ELF-1 (cell line): ENCODE measurements at places on chromosomes 16 and 17.

DNA sequence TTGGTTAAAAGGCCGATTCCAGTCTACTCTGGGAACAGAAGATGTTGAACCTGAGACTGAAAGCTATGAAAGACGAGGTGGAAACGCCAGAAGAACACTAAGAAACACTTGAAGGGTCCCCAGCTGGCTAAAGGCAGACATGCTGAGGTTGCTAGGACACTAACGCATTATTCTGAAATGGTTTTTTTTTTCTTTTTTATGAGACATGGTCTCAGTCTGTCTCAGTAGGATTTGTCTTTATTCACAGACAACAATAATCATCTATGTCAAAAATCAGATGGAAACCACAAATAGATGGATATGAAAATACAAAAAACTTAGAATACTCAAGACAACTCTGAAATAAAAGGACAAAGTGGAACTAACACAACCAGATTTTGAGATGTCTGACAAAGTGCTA lies 35.0 kb upstream of the RASD1 start:
- no peak for DNase-seq

GRCh38 chr17:67558740-67559380 lies 158.9 kb upstream of the NOL11 start:
- no peak for DNase-seq

DNA sequence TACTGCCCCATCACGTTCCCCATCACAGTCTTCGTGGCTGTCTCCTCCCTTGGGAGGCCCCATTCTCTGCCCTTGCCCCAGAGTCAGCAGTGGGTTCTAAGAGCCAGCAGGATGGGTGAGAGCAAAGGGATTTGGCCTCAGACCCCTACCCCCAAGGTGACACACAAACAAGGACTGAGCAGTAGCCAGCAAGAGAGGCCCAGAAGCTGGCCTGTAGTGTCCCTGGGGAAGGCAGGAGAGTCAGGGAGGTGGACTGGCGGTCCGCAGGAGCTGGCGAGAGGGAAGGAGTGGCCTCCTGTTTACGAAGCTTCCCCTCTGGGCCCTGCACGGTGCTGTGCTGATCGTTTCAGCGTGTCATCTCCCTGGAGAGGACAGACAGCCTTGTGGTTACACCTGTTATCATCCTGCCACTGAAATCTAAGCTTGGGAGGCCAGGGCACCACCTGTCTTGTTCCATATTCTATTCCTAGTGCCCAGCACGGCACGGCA lies 8.4 kb downstream of the WDR81 start:
- DNase-seq: no peak

DNA sequence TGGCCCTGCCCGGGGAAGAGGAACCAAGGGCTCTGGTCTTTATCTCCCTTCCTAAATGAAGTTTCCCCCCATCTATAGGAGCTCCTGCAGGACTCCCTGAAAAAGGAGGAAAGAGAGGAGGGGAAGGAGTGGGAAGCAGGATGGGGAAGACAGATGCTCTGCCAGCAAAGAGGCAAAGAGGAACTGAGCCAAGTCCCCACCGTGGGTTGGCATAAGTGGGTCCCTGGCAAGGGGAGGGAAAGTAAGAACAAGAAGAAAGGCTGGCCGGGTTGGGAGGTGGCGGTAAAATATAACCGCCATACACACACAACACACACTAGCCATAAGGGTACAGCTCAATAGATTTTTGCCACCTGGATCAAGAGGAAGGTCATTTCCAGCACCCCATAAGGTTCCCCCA lies 6.1 kb upstream of the EIF1 start:
- DNase-seq: no peak

GRCh38 chr16:3674513-3675295 lies 20.2 kb downstream of the DNASE1 start:
- peak; percentile 30 for DNase-seq

GRCh38 chr16:2155977-2156848 lies 631 bp downstream of the TRAF7 start:
- DNase-seq: peak; percentile 59

- DNase-seq: peak; percentile 34
These were observed 76.2 kb upstream of the KSR1 start for GRCh38 chr17:27379888-27380533.

DNA sequence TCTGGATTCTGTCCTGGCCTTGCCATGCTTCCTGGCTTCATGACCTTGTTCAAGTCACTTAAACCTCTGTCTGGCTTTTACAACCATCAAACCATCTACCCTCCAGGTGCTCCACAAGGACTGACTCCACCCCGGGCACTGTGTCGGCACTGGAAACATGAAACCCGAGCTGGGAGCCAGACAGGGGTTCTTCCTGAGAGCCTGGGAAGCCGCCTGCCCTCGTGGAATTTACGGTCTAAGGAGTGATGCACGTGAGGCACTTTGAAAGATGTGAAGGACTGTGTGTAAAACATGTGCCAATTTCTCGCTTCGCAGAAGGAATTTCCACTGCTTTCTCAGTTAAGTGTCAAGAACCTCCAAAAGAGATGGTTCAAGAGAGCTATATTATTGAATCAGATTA lies 11.6 kb downstream of the CDK5R1 start:
- peak; percentile 72 for DNase-seq

DNA sequence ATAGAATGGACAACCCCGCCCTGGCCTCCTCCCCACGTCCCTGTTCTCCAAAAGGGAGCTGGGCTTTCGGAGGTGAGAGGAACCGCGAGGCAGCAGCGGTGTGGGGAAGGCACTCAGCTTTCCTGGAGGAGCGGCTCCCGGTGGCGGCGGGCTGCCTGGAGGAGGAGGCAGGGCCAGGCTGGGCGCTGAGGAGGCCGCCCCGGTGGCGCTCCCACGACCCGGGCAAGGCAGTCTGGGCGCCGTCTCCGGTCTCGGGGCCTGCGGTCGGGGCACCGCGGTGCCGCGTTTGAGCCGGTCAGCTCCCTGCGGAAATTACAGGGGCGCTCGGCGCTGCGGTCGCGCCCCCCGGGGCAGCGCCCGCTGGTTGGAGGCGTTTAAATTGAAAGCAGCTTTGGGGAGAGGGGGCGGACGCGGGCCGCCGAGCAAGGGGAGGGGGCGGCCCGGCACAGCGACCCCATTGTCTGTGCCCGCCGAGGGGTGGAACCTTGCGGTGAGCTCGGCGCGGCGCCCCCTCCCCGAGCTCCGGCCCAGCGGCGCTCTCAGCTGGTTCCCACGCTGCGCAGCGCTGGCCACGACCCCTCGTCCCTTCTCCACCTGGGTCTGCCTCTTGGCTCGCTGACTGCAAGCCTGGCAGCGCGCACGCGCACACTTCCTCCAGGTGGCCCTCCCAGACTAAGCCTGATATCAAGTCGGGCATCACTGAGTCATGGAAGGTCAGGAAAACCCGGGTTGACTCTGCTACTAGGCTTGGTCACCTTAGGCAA lies 58.7 kb upstream of the DLX4 start:
- DNase-seq: peak; percentile 71

DNA sequence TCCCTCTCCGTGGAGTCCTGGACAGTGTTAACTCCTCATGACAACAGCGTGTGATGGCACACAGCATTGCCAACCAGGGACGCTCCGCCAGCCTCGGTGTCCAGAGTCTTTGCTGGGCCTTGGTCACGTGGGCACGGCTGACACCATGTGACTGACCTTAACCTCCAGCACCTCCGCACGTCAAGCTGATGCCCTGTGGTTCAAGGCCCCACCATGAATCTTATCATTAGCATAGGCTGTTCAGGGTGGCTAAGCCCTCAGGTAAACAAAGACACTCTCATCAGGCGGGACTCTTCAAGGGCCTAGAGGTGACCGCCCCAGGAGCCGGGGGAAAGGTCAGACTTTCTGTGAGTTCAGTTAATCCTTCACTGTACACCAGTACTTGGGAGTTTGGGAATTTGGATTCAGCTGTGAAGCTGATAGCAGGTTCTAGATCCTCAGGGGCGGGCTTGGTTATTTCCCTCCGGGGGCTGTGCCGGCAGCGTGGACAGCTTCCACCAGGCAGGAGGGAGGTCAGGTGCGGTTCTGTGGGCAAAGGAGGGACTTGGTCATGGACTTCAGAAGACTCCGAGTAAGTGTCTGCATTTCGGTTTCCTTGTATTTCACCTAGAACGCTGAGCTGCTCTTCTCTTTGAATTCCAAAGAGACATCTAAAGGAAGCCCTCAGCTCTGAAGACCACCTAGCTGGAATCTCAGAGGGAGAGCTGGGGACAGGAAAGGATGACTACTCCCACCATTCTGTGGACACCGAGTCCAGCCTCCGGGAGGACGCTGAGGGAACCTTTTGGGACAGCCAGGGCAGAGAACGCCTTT lies 195.5 kb upstream of the CIBAR2 start:
- DNase-seq: no peak

DNA sequence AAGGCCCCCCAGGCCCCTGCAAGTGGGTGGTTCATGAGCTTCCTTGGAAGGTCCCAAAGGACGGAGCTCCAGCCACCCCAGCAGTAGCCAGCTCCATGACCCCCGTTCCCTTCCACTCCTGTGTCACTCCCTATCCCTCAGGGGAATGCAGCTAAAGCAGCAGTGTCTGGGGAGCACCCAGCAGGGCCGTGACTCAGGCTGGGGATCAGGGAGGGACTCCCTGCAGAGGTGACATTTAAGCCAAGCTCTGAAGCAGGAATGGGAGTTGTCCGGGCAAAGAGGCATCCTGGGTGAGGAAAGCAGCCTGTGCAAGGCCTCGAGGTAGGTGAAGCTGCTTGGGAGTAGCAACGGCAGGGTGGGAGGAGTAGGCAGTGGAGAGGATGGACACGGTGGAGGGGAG lies 11.1 kb upstream of the NPTX1 start:
- DNase-seq: no peak

DNA sequence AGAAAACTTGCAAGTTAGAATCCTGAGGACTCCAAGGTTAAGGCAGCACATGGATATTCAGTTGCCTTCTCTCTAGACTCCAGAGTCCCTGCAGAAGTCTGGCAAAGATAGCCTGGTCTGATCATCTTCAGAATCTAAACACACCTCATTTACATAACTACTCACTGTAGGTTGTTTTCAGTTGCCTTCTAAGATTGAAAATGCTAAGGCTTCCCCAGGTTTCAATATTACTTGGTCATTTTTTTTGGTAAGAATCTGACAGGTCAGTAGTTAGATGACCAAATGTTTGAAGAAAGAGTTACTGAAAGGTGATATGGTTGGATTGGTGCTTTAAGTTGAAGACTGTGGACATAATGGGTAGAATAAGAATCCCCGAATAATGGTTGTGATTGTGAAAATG lies 205.4 kb upstream of the KCNJ16 start:
- no peak for DNase-seq

DNA sequence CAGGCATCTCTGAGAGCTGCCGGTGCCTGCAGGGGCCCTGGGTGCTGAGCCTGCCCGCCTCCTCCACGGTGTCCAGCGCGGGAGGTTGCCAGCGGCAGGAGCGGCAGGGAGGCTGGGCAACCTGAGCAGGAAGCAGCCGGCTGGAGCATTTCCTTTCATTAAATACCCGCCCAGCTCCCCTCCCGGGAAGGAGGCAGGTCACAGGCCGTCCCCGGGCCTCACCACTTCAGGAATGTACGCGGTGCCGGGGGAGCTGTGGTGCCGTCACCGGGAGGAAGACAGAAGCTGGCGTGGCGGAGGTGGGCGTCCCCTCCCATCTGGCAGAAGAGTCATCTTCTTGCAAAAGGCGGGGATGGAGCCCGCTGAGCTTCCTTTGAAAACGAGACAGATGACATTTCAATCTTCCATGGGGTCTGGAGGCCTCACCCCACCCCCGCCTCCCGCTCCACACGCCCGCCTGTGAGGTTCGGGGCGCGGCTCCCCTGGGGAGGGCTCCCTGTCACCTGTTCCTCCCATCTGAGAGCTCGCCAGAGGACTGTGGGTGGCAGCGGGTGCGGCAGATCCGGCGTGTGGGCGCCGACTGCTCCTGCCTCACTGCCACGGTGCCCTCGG lies 16.0 kb downstream of the SOX8 start:
- peak; percentile 84 for DNase-seq

- DNase-seq: no peak
These were observed 2.4 kb downstream of the ZNF469 start for GRCh38 chr16:88385112-88385594.

DNA sequence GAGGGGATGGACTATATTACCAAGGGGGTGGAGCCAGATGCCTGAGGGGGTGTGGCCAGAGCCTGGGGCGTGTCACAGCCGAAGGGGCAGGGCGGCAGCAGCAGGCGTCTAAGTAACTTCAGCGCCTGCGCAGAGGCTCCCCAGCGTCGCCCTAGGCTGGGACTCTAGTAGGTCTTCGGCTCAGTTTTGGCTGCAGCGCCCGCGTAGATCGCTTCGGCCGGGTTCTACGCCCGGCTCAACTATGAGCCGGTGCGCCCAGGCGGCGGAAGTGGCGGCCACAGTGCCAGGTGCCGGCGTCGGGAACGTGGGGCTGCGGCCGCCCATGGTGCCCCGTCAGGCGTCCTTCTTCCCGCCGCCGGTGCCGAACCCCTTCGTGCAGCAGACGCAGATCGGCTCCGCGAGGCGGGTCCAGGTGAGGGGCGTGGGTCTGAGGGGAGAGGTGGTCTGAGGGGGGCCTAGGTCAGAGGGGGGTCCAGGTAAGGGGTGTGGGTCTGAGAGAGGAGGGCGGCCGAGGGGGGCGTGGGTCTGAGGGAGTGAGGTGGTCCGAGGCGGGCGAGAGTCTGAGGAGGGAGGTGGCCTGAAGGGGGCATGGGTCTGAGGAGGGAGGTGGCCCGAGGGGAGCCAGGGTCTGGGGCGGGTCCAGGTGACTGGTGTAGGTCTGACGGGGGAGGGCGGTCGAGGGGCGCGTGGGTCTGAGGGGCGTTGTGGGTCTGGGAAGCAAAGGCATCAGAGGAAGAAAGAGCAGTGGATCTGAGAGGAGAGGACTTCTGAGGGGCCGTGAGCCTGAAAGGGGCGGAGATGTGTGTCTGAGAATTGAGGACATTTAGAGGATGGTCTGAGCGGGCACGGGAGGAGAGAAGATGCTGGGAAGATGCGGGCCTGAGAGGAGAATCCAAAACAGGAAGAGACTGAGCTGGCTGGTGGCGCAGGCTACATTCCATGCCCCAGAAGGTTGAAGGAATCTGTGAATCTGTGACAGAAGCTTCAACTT lies at the start of gene LPCAT2:
LPCAT2 (plus strand) TSS at position 132 of the 991 bp plus-strand sequence; CDS start at position 242, 110 bp downstream.
- peak; percentile 95 for DNase-seq

GRCh38 chr17:68851890-68852289 lies 103.3 kb downstream of the ABCA8 start:
- no peak for DNase-seq

GRCh38 chr17:81513753-81514488 lies 1.3 kb upstream of the ACTG1 start:
- peak; percentile 84 for DNase-seq

DNA sequence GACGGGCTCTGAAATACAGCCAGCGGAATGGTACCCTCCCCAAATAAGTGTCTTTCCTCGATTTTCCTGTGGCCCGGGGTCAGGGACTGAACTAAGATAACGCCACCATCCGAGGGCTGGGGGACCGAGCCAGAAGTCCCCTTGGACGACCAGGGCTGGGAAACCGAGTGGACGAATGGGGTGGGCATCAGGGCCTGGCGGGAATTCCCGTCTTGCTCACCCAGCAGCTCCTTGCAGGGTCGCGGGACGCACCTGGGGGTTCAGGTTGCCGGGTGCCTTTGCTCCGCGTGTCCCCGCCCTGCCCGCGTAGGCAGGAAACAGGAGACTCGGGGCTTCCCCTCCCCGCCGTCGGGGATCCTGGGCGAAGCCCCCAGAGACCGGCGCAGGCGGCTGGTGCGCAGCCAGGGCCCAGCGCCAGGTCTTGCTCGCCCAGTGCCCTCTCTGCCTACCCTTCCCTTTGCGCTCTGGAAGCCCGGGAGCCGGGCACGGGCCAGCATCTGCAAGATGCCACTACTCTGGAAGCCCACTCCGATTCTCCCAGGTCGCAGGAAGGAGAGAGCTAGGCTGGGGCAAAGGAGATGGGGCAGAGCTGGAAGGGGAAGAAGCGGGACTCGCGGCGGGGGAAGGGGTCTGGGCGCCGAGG lies 665 bp upstream of the GRIN2C start:
- DNase-seq: no peak

- DNase-seq: peak; percentile 60
These were observed 13.3 kb upstream of the FOXF1 start for GRCh38 chr16:86496929-86497461.
